ENCODE measurements at places on chromosomes 4 and X.

GRCh38 chrX:35743331-35743730 is 54.8 kb upstream of the MAGEB16 start:
- DNase-seq = no peak

- no peak for DNase-seq
Measured at GRCh38 chr4:10535912-10536311, 78.7 kb upstream of the ZNF518B start.

DNA sequence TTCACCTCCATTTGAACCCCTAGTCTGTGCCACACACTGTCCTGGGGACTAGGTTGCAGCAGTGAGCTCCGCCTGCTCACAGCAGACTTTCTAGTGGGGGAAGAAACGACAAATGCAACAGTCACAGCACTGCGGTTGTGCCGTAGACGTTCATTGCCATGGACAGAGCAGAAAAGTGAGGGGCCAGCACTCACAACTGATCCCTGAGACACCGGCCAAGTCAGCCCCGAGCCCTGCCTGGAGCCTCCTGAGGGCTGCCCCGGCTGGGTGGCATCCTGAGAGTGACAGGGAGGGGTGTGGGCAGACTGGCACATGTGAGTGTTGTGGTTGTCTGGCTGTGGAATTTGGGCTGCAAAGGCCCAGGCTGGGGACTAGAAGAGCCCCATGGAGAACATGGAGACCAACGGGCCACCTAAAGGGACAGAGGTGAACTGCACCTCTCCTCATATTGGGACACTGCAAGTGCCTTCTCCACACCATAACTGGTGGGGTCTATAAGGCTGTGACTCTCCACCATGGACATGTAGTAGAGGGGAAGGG is 4.6 kb downstream of the DUSP9 start:
- no peak for DNase-seq

GRCh38 chr4:15771216-15772058 is 6.7 kb upstream of the CD38 start:
- no peak for DNase-seq

DNA sequence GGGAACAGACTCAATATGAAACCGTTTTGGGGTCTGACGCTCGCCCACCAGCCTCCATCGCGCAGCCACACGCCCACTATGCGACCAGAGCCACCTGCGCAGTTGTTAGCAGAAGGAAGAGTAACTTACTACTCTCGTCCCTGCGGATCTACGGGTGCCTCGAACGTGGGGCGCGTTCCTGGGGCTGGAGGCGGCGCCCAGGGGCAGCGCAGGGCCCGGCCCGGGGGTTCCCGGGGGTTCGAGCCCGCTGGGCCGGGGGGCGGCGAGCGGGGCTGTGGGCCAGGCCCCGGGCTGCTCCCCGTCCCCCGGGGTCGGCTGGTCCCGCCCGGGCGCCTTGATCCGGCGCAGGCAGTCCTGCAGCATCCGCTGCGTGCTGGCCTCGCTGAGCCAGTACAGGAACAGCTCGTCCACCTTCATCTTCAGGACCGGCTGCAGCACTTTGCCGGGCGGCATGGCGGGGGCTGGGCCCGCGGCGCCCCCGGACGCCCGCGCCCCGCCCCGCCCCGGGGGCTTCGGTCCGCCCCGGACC is 404 bp downstream of the PPP2R3B start:
- no peak for DNase-seq

- no peak for DNase-seq
Measured at GRCh38 chr4:125828346-125828745, 513.6 kb downstream of the FAT4 start.

DNA sequence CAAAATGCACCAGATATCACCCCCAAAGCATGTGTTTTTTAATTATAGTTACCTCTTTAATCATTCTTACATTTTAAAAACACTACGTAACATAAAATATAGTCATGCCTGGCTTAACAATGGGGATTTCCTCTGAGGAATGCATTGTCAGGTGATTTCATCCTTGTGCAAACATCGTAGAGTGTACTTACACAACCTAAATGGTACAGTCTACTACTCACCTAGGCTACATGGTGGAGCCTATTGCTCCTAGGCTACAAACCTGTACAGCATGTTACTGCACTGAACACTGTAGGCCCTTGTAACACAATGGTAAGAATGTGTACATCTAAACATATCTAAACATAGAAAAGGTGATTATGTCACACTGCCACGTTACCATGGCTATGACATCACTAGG is 208.6 kb downstream of the SPOCK3 start:
- DNase-seq = peak; percentile 21

DNA sequence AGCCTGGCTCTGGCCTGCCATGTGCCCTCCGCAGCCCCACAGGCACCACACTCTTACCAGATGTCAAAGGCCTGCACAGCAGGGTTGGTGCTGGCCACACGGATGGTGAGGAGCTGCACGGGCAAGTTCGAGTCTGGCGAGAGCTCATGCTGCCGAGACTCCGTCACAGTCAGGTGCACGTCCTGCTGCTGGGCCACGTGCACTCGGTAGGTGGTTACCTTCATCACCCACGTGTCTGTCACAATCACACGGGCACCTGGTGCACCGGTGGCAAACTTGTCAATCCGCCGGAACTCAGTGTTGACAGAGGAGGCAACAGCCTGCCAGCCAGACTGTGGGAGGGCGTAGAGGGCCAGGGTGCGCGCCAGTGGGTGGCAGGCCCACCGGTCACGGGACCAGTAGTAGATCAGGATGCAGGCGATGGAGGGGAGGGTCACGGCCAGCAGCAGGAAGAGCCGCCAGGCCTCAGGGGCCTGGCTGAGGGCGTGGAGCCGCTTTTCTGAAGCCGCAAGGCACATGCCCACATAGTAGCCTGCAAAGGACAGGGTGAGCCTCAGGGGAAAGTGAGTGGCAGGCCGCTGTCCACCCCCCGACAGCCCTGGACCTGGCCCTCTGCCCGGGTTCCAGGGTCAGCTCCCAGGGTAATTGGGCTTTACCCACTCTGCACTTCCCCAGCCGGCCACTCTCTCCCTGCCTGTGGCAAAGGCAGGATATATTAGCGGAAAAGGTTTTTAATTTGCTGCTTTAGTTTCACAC is 2.9 kb downstream of the TMEM129 start:
- DNase-seq = no peak

GRCh38 chr4:184329659-184330400 is 112.2 kb upstream of the ENPP6 start:
- peak; percentile 10 for DNase-seq

- DNase-seq = peak; percentile 13
Measured at GRCh38 chrX:115147220-115147619, 42.0 kb upstream of the RBMXL3 start.

GRCh38 chr4:77493120-77493752 is 112.4 kb upstream of the CXCL13 start:
- no peak for DNase-seq

Data from NCI-H510A treated with DMSO at 0.1 percent for 48 hours (cell line).